Head of caudate nucleus (tissue), 42 donors: ENCODE measurements at places on chromosomes 1 and 21.

- no peak for DNase-seq
Measured at GRCh38 chr1:59061876-59062275, 235.0 kb upstream of the FGGY start.

GRCh38 chr1:223708651-223709268 lies 3.6 kb upstream of the CAPN2 start:
- no peak for DNase-seq

DNA sequence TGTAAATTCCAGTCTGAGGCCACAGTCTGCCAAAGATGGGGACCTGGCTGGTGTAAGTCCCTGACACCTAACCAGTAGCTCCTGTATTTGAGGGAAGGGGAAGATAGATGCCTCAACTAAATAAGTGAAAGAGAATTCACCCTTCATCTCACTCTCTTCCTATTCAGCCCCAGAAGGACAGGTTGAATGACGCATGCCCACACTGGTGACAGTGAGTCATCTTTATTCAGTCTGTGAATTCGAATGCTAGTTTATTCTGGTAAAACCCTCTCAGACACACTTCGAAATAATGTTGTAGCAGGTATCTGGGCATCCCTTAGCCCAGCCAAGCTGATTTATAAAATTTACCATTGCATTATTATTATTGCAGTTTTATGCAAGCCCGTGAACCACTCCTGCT lies 617.0 kb upstream of the PRMT6 start:
- DNase-seq: no peak

DNA sequence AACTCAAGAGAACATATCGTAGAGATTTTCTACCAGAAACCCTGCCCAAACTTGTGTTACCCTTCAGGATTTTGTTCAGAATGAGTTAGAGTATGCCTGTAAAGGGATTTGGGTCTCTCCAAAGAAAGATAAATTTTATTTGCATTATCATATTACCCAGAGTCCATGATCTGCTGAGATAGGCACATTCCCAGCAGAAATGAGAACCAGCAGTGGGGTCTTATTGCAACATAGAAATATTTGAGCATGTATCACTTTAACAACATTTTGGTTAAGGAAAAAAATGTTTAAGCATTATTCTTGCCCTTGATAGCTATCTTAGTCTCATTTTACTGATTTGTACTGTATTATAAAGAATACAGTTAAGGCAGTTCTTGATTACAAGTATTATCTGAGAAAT lies 10.6 kb downstream of the VCAM1 start:
- no peak for DNase-seq

GRCh38 chr1:244187310-244187709 lies 136.2 kb downstream of the ZBTB18 start:
- DNase-seq: peak; percentile 43

- DNase-seq: peak; percentile 81
Measured at GRCh38 chr1:226912587-226913176, 27.4 kb upstream of the COQ8A start.

DNA sequence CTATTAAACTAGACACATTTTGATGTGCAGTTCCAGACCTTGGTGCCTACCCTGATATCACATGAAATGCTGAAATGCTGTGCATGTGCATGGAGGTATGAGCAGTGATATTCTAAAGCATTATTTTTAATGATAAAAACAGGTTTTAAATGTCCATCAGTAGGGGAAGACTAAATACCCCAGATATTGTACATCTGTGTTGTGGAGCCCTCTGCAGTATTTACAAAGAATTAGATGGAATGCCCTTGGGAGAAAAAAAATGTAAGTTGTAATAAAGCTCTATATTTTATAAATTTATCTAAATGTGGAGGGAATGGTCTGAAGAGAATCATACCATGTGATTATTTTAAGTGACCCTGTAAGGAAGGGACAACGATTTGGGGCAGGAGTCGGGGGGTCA lies 39.1 kb upstream of the IGSF5 start:
- DNase-seq: no peak

DNA sequence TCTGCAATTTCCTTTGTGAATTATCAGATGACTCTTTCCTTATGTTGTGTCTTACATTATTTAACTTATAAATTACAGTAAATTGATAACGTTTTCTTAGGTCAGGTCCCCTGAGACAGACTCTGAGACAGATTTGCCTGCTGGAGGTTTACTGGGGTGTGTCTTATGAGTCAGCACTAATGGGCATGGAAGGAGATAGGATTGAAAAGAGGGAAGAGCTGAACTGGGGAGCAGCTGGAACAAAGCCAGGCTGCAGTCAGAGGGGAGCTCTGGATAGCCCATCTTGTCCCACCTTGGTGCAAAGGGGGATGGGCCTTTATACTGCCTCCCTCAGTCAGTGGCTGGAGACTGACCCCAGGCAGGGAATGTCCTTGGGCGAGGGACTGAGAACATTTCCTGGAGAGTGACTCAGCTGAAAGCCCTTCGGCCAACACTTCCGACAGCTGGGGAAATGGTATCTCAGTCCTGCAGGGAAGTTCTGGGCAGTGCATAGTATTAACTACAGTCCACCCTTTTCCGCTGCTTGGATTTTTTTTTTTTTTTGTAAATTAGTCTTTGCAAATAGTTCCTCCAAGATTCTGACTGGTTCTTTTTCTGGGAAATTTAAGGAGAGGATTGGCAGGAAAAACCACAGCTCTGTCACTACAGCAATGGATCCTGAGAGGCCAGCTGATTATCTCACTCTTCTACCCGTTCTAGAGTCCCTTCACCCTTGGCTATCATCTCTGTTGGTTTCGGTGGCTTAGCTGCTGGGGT lies 39.1 kb upstream of the CDC42BPA start:
- no peak for DNase-seq

- DNase-seq: no peak
Measured at GRCh38 chr1:7325254-7325653, 445.8 kb upstream of the VAMP3 start.

GRCh38 chr1:3504822-3505153 lies 50.3 kb downstream of the ARHGEF16 start:
- DNase-seq: no peak

- DNase-seq: no peak
Measured at GRCh38 chr1:1344655-1345361, 4.4 kb downstream of the DVL1 start.

GRCh38 chr1:14220811-14221210 lies 377.7 kb upstream of the KAZN start:
- no peak for DNase-seq

- DNase-seq: no peak
Measured at GRCh38 chr1:7768583-7768982, 2.5 kb upstream of the VAMP3 start.

- DNase-seq: no peak
Measured at GRCh38 chr1:244344001-244344400, 107.7 kb downstream of the ADSS2 start.

DNA sequence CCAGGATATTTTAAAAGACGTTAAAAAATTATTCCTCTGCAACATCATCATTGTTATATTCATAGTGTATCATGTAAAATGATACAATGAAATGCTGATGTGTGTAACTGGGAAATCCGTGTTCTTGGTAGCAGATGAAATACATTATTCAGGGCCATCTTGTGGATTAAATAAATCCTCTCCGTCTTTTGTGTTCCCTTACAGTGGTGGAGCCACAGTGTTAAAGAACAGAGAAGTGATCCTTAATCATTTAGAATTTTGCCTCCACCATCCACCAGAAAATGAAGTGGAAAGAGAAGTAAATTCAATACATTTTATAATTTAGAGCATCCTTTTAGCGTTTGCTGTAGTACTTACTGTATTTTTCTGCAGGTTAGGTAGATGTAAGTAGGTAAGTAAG lies 1.3 kb downstream of the DYRK3 start:
- no peak for DNase-seq

DNA sequence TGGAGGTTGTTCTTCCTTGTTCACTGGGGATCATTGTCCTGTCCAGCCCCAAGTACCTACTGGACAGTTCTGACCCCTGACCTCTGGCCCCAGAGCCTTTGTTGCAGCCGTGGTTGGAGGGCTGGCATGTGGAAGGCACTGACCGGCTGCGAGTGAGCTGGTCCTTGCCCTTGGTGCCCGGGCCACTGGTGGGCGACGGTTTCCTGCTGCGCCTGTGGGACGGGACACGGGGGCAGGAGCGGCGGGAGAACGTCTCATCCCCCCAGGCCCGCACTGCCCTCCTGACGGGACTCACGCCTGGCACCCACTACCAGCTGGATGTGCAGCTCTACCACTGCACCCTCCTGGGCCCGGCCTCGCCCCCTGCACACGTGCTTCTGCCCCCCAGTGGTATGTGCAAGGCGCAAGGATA lies 11.4 kb downstream of the TIE1 start:
- DNase-seq: no peak

DNA sequence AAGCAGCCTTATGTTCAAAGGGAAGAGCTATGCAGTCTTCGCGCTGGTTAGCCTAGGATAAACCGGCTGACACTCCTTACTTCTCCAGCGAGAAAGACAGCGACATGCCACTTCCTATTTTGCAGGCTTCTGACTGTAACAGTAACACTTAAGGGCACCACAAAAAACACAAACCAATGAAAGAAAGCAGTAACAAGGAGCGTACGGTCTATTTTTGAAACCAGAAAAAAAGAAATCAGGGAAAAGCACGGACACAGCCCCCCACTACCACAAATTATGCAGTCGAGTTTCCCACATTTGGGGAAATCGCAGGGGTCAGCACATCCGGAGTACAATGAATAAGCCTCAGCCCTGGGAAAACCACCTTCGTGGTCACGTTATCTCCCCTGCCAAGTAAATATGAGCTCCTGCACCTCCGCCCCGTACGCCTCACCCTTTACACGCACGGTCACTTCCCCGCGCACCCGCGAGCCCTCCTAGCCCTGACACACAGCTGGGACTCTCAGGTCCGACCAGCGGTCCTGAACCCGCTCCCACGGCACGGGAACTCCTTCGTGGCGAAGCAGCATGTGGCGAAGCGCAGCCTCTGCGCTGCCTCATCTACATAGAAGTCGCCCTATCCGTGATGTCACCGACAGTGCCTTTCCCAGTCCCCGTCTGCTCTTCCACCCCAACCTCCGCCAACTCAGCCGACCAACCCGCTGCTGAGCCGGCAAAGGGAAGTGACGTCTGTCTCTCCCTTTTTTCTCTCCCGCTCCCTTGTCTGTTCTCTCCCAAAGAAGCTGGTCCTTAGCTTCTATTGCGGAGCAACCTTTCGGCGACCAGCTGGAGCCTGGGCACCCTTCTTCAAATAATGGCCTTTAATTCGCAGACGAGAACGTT lies 40.9 kb upstream of the PPIAL4F start:
- DNase-seq: peak; percentile 91

DNA sequence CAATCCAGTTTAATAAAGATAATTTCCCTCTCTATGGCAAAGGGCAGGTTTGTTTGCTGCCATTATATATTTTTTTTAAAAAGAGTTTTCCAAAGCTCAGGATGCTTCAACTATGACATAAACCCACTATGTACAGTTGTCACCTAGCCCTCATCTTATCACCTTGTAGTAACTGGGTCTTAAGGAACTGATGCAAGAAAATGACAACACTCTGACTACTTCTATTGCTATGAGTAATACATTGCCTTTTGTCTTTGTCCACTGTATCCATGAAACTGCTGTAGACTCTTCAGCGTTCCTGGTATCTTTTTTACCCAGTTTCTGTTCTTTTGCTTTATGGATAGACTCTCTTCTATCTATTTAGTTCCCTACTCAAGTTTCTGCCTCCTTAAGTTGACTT lies 586.5 kb downstream of the NEGR1 start:
- no peak for DNase-seq

GRCh38 chr1:220691053-220691684 lies 1.0 kb downstream of the C1orf115 start:
- DNase-seq: no peak

- no peak for DNase-seq
Measured at GRCh38 chr1:186945146-186945545, 116.4 kb downstream of the PLA2G4A start.

DNA sequence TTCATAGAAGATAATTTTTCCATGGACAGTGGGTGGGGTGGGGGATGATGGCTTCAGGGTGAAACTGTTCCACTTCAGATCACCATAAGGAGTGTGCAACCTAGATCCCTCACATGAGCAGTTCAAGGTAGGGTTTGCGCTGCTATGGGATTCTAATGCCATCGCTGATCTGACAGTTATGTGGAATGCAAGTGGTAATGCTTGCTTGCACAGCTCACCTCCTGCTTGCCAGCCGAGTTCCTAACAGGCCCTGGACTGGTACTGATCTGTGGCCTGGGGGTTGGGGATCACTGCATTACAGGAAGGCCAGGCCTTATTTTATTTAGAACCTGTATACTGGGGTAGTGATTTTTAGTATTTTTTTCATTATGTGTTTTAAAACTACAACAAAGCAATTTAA lies 22.0 kb downstream of the MAN1A2 start:
- no peak for DNase-seq

- DNase-seq: no peak
Measured at GRCh38 chr1:56060906-56061305, 518.5 kb downstream of the PLPP3 start.

- no peak for DNase-seq
Measured at GRCh38 chr1:11634365-11635192, 19.6 kb downstream of the FBXO2 start.

GRCh38 chr1:183580281-183580682 lies 10.0 kb downstream of the NCF2 start:
- DNase-seq: no peak

DNA sequence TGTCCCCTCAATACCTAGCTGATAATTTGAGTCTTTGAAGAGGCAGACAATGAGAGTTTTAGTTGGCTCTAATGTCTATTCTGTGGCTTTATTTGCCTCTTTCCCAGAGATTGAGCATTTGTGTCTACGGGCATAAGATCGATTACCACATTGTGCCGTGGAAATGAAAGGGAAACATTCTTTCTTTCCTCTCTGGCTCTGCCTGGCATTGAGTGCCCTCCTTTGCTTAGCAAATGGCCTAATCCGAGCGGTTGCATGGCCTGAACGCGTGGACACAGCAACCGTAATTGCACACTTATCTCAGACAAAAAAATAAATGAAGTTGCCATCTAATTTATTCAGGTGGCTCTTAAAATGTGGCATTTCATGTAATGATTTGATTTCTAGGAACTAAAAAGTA lies 247.9 kb downstream of the ADGRL2 start:
- DNase-seq: no peak

DNA sequence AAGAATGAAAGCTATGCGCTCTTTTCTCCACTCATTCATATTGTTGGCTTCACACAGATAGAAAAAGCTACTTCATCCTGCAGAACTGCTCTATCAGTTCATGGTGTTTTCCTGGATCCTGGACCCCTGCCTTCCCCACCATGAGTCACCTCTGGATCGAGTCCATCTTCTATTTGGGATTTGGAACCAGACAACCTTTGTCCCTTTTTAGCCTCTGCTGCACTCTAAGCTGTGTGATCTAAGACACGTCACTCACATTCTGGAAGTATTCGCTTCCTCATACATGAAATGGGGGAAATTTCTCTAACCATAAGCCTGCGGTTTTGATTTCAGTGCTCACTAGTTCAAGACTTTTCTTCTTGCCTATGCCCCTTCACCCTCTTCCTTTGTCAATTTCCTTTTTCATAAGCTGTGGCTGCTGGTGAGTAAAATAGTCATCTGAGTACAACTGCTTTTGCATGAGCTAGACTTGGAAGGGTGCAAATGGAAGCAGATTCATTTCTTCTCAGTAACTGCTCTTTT lies 14.1 kb upstream of the DEGS1 start:
- no peak for DNase-seq
